ENCODE measurements at places on chromosomes 7 and 10.

- DNase-seq, result no peak
Observed at GRCh38 chr7:155724327-155725005, 80.0 kb downstream of the RBM33 start.

- no peak for DNase-seq
Observed at GRCh38 chr10:27621461-27621860, 117.4 kb downstream of the RAB18 start.

GRCh38 chr7:87075671-87076404, 16.4 kb upstream of the ELAPOR2 start:
- no peak for DNase-seq

- no peak for DNase-seq
Observed at GRCh38 chr7:107993891-107994291, 9.1 kb downstream of the LAMB1 start.

DNA sequence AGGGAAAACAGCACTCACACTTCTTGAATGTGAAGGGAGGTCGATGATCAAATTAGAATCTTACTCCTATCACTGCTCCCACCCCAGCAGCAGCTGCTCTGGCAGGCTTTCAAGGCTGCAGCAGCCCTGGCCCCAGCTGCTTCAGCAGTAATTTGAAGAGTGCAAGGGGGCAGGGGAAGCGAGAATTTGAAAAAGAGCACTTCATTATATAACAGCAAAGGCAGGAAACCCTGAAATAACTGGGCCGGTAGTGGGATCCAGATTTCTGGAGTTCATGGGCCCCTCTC, 44.9 kb downstream of the MYPN start:
- peak; percentile 65 for DNase-seq

- no peak for DNase-seq
Observed at GRCh38 chr7:37112876-37113275, 335.8 kb downstream of the ELMO1 start.

GRCh38 chr10:58806970-58807628, 294.4 kb downstream of the BICC1 start:
- DNase-seq, result no peak

GRCh38 chr10:11449761-11450160, 161.7 kb downstream of the USP6NL start:
- DNase-seq, result no peak

- no peak for DNase-seq
Observed at GRCh38 chr7:157466867-157467261, 130.1 kb downstream of the DNAJB6 start.

GRCh38 chr7:113394856-113395255, 276.5 kb upstream of the SMIM30 start:
- DNase-seq, result no peak

GRCh38 chr10:31630861-31631567, 297.6 kb downstream of the ARHGAP12 start:
- no peak for DNase-seq

DNA sequence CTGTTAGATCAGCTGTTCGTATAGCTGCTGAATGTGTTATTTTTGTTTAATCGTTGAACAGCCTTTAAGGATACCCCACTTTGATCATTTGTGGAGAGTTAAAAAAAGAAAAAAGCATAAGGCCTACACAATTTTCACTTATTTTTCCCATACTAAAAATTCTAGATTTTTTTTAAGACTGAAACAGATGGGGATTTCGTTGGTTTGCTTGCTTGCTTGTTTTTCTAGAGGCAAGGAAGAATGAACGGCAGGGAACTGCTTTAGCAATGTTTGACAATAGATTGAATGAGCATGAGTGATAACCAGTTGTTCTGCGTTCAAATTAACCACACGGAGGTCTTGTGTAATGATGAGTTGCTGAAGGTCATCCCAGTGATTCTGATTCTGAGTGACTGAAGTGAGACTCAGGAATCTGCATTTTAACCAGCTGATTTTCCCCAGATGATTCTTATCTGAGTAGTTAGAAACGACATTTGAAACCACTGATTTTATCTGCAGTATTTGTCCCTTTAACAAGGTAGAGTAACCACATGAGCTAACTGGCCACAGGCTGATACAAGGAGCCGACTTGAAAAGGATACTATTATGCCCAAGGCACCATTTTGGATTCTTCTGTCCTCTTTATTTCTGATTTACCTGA, 85.9 kb downstream of the GPR37 start:
- DNase-seq, result no peak

- no peak for DNase-seq
Observed at GRCh38 chr7:129741743-129742213, 130.3 kb downstream of the NRF1 start.

- DNase-seq, result peak; percentile 82
Observed at GRCh38 chr10:17062009-17062408, 67.6 kb downstream of the CUBN start.

Measured in EH (cell line).